SJSA1 (cell line): ENCODE measurements at places on chromosomes 1 and 21.
A peak's percentile ranks its signal among the peaks of the same experiment; 100 is the strongest.

DNA sequence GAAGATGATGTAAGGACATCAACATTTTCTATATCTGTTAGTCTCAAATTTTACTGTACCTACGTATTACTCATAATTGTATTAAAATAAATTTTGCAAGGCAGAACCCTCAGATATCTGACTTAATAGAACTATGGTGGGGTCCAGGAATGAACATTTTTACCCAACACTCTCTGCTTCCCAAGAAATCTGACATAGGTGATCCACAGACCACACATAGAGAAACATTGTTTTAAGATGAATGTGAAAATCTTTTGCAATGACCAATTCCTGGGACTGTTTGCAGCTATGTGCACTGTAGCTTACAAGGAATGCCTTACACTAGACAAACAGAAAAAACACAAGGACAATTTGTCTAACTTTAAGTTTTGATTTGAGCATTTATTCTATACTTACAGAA, 645.6 kb upstream of the ADGRL2 start:
- DNase-seq = no peak

- no peak for DNase-seq
Observed at GRCh38 chr1:29239142-29239541, 2.8 kb downstream of the PTPRU start.

DNA sequence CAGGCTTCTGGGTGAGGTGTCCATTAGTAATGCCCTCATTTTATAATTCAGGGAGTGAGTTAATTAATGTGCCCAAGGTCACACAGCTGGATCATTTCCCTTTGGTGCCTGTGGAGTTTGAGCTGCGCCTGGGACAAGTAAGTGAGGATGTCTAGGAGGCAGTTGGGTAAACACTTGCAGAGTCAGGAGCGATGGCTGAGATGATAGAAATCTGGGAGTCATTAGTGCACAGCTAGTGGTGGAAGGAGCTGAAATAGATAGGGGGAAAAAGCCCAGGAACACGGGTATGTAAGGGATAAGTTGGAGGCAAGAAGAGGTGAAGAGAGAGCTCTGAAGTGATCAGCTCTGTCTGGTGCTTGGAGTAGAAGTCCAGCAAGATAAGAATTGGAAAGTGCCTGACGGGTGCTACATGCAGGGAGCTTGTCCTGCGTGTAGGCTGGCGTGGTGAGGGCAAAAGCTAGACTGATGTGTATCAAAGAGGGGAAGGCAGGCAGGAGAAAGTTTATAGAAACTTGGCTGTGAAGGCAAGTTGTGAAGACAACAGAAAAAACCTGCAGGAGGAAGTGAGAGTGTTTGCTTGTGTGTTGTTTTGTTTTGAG, 1.7 kb upstream of the SCAF4 start:
- DNase-seq = no peak

GRCh38 chr1:198664068-198664788, 25.4 kb downstream of the PTPRC start:
- no peak for DNase-seq

DNA sequence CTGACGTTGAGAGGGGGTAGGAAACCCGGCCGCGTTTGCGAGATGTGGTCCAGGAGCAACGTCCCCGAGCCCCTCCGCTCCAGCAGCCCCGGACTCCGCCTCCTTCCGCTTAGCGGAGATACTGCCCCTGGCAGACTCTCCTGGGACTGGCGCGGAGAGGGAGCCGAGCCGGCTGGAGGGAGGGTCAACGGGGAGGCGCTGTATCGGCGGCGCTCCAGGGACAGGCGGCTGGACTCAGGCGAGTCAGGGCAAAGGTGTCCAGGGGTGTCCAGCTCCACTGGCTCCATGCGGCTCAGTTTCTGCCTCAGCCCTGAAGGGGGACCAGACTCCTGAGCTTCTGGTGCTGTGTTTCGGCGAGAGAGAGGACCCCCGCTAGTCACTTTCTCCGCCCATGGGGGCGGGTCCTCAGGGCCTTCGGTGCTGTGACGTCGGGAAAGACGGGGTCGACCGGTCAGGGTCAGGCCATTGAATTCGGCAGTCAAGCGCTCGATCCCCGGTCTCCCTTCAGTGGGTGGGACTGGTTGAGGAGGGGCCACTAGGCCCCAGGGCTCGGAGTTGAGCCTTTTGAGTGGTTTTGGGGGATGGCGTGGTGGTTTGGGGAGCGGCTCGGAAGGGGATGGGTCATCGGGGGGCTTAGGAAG, 2.8 kb upstream of the LIX1L start:
- peak; percentile 85 for DNase-seq
